T-helper 17 cell (primary cell): ENCODE measurements at places on chromosomes 11 and 22.

DNA sequence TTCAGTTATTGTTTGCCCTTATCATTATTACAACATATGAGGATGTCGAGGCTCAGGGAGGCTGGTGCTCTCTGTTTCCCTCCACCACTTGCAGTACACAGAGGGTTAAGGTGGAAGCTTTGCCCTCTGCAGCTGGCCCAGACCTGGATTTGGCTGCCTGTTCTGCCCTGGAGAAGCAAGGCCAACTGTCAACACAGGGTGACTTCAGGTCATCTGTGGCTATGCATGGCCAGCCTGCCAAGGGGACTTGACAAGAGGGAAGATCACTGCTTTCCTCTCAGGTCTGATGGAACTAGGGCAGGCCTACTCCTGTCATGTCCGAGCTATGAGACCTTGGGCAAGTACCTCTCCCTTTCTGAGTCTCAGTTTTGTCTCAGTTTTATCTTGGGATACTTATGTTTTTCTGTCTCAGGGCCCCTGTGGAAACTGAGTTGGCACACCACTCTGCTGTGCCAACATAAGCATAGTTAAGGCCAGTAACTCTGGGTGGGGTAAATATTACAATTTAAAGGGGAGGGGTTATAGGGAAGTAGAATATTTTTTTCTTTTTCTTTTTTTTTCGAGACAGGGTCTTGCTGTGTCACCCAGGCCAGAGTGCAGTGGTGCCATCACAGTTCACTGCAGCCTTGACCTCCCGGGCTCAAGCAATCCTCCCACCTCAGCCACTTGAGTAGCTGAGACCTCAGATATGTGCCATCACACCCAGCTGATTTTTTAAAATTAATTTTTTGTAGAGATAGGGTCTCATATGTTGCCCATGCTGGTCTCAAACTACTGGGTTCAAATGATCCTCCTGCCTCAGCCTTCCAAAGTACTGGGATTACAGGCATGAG is 2.4 kb upstream of the THRSP start:
- DNase-seq: no peak

DNA sequence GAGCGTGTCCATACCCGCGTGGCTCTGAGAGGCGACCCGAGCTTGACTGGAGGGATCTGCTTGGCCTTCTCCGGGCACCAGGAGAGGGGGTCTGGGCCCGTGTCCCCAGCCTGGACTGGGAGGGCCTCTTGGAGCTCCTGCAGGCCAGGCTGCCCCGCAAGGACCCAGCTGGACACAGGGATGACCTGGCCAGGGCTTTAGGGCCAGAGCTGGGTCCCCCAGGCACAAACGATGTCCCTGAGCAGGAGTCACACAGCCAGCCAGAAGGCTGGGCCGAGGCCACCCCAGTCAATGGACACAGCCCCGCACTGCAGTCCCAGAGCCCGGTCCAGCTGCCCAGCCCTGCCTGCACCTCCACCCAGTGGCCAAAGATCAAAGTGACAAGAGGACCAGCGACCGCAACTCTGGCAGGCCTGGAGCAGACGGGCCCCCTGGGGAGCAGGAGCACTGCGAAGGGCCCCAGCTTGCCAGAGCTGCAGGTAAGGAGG is 38.2 kb downstream of the TRIOBP start:
- no peak for DNase-seq

GRCh38 chr11:17526326-17526725 is 17.9 kb downstream of the USH1C start:
- no peak for DNase-seq

DNA sequence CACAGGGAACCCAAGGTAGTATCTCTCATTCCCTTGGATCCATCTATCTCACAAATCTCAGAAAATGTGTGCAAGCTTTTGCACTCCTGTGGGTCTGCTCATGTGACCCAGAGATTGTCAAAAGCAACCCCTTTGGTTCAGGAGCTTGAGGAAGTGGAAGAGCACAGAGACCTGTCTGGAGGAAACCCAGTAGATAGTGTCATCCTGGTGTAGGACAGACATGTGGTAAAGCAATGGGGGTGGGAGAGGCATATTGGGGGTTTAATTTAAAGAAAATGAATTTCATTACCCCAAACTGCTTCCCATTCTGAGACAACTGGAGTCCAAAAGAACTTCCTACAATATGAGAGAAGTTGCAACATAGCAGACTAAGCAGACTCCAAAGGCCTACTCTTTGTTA is 5.8 kb upstream of the MS4A14 start:
- no peak for DNase-seq

GRCh38 chr11:48088682-48089050 is 108.3 kb downstream of the PTPRJ start:
- DNase-seq: no peak

DNA sequence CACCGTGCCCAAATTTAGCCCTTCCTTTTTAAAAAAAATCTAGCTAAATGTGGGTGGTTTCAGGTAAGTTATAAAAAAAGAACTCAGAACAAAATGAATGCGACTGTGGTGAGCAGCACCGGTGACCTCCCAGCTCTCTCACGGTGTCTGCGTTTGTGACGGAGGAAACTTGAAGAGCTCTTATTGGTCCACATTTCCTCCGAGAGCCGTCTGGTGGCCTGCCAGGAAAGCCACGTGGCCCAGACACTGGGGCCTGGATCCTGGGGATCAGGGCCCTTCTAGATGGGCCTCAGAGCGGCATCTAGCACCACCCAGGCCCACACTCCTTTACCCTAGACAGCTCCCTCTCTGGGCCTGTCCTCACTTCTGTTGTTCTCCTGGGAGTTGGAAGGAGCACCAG is 39.5 kb downstream of the B3GAT1 start:
- no peak for DNase-seq

DNA sequence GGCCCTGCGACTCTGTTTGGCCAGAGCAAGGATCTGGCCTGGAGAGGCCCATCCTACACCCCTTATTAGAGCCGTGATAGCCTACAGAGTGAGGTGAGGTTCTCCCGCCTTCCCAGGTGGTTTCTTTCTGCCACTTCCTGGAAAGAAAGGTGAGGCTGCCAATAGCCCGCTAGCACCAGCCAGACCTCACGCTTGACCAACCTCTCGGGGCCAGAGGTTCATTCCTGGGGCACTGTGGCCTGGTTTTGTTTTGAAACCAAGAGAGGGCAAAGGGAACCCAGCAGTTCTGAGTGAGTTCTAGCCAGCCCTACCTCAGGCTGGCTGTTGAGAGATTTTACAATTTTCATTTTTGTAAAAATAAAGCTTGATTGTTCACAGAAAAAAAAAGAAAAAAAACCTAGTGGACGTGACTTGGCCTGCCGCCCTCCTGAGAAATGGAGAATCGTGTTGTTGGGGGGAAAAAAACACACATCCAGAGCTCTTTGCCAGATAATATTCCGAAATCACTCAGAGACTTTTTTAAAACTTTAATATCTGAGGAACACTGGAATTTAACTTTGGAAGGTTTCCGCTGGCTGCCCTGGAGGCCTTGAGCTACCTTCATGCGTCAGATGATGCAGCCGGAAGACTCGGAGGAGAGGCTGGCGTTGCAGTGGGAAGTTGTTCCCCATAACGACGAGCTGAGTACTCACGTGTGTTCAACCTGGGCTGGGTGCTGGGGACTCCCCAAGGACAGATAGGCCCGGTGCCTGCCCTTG is 84.5 kb downstream of the BCR start:
- DNase-seq: no peak

GRCh38 chr11:75572744-75573143 is 10.7 kb downstream of the SERPINH1 start:
- no peak for DNase-seq

GRCh38 chr11:96122601-96123074 is 198.7 kb upstream of the MTMR2 start:
- no peak for DNase-seq
